ENCODE measurements at places on chromosomes 3 and 15.

DNA sequence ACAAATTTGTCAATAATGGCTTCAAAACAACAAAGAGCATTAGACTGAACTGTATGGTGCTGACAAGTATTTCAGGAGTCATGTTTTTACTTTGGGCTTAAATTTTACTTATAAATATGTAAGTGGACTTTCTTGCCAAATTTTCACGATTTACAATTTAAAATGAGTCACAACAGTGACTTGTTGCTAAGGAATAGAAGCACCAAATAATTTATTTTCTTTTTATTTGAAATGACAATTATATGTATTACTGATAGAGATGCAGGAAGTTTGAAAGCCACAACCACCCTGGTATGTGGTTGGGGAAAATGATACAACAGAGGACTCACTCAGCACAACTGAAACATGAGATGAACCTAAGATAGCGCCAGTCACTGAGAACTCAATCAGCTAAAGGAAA lies 90.3 kb downstream of the FMN1 start:
- no peak for DNase-seq

DNA sequence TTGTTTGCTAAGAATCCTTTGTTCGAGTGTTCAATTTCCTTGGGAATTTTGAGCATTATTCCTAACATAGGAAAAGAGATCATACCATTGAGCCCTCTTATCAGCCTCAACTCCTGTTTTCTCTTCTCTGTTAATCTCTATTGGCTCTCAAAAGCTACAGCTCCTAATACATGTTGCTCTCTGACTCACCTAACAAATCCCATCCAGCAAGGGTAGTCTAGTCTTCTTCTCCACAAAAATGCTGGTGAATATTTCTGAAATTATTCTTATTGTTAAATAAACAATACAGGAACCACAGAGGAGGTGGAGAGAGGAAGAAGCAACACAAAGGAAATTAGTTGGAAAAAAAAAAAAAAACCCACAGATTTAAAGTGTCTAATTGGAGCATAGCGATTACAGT lies 325.8 kb upstream of the NAALADL2 start:
- DNase-seq: no peak

GRCh38 chr3:158953131-158953530 lies 151.3 kb downstream of the MFSD1 start:
- DNase-seq: no peak

DNA sequence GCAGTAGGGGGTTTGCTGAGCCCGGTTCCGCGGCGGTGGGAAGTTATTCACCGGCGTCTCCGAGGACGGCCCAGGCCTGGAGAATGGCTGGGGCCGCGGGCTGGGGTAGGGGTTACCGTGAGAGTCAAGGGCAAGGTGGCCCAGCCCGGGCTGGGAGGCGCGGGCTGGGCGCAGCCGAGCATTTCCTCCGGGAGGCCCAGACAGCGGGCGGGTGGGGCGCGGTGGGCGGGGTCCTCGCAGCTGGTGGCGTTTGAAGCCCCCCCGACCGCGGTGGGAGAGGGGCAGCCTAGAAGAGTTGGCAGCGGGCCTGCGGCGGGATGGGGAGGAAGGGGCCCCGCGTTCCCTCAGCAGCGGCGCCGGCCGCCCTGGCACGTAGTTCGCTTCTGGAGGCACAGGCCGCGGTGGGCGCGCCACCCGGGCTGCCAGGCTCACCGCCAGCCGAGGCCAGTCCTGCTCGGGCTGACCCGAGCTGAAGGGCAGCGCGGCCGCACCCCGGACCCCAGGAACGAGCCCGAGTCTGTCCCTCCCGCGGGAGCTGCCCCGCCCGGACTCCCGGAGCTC lies 960 bp upstream of the KLF13 start:
- no peak for DNase-seq

DNA sequence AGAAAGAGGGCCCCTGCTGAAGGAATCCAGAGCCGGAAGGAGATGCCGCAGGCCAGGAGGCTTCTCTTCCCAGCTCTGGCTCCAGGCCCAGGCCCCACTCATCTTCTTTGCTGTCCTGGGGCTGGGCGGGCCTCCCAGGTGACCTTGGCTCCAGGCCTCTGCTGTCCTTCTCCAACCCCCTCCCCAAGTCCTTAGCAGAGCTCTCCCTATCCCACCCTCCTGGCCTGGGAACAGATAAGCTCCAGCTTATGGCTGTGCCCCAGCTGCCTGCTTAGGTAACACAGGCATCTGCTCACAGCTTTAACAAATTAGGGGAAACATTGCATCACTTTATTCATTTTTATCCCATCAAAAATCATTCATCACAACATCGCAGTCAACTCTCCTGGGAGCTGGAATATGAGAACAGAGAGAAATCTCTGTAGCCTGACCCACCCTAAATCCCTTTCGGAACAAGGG lies 86.9 kb downstream of the SEMA5B start:
- no peak for DNase-seq

GRCh38 chr15:77581896-77582569 lies 50.7 kb downstream of the LINGO1 start:
- no peak for DNase-seq

- DNase-seq: no peak
Observed at GRCh38 chr3:139309061-139309591, 34.7 kb upstream of the MRPS22 start.

DNA sequence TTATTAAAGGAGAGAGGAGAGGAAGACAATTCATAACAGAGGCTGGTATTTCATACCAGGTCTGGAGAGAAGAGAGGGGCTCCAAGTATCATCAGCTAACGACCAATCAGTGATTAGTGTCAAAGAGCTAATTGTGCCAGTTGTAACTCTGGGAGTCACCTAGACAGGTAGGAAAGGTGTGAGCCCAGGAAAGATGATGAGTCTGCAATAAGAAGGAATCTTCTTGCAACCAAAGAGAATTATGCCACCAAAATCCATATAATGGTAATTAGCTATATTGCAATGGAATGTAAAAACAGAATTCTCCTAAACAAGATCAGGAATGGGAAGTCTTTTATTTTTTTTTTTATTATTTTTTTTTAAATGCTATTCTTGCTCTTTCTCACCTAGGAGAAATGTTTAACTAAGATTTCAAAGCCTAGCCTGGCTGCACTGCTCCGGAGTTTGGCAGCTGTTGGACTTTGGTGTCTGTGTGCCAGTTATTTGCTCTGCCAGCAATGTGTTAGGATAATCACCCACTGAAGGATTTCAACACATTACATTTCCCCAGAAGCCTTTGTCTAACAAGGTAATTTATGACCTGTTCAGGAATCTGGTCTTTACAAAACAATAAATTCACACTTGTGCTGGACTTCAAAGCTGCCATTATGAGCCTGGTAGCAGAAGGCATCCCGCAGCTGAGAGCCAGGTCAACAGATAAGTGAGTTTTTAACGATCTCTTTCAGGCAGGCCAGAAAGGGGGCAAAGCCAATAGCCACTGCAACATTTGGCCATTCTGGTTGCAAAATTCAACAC lies 89.4 kb downstream of the FOXB1 start:
- no peak for DNase-seq

GRCh38 chr15:72082176-72082575 lies 35.8 kb downstream of the MYO9A start:
- DNase-seq: no peak

- no peak for DNase-seq
Observed at GRCh38 chr3:96755519-96755918, 58.9 kb upstream of the EPHA6 start.

DNA sequence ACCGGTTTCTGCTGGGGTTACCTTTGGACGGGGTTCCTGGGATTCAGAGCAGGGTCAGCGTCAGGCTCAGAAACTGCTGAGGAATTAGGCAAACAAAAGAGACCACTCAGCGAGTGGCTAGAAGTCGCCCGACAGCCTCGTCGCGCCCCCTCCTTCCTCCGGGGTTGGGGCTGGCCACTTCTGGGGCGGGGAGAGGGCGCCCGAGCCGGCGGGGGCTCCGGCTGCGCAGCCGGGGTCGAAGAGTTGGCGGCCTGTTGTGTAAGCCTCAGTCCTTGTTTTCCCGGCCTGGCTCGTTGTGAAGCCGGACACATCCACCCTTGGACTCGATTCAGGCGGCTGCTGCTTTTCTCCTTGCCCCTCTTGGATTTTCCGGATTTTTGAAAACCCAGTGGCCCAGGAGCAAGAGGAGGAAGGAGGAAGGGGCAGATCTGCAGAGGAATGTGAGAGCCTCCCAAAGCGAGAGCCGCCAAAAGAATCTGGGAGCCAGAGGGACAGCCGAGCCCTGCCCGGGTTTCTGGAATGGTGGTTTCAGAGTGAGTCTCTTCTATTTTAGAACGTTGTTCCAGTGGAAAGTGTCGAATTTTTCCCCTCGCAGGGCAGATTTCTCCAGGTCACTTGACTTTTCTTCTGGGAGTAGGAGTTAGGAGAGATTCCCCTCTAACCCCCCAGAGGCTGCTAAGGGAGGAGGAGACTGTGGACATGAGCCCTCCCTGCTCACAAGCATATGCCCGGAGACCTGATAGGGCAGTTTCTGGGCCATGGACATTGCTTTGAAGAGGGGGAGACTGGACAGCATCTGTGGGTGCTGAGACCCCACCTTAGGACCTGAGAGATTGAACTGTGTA lies 666 bp downstream of the SNX33 start:
- DNase-seq: peak; percentile 86

- DNase-seq: no peak
Observed at GRCh38 chr15:24696842-24697241, 21.3 kb downstream of the NPAP1 start.

DNA sequence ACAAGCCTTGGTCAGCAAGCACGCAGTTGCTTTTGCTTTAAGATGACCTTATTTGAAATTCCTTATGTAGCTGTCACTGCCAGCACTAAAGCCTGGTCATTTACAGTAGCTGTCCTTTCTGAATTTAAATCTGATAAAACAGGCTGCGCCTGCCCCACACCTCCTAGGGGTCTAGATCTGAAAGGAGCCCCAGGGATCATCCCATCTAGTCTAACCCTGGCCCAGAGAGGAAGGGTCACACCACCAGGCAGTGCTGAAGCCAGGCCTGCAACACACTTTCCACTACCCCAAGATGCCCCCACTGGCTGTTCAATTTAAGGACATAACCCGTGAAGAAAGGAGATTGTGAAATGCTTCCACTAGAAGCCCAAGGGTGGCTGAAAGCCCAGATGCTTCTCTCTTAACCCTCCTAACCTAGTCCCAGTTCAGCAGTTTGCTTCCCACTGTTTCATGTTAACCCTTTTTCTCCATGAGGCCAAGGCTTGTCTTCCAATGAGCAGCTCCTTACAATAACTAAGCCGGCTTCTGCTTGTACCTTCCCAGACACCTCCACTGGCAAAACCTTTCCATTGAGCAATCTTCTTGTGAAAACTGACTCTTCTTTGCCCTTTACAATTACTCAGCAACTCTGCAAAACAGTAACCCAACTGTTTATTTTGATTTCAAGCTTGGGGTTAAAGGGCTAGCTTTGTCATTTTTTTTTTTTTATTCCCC lies 198.9 kb upstream of the LPP start:
- no peak for DNase-seq

DNA sequence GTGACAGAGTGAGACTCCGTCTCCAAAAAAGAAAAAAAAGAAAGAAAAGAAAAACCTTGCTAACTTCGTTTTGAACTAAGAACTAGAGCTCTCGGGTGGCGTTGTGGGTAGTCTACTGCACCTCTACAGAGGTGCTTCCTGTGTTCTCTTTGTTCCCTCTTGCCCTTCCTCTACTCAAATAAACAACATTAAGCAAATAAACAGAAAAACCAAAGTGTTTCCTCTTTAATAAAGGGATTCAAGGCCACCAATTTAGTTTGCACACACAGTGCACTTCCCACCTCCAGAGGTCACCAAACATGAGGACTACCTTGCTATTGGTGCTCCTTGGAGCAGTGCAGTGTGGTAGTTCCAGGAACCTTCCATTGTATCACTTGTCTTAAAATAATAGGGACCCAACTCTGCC lies 354.2 kb upstream of the TBL1XR1 start:
- DNase-seq: no peak

GRCh38 chr3:139574026-139574947 lies 34.7 kb upstream of the RBP1 start:
- no peak for DNase-seq

GRCh38 chr3:108125153-108125543 lies 34.3 kb upstream of the CD47 start:
- no peak for DNase-seq

DNA sequence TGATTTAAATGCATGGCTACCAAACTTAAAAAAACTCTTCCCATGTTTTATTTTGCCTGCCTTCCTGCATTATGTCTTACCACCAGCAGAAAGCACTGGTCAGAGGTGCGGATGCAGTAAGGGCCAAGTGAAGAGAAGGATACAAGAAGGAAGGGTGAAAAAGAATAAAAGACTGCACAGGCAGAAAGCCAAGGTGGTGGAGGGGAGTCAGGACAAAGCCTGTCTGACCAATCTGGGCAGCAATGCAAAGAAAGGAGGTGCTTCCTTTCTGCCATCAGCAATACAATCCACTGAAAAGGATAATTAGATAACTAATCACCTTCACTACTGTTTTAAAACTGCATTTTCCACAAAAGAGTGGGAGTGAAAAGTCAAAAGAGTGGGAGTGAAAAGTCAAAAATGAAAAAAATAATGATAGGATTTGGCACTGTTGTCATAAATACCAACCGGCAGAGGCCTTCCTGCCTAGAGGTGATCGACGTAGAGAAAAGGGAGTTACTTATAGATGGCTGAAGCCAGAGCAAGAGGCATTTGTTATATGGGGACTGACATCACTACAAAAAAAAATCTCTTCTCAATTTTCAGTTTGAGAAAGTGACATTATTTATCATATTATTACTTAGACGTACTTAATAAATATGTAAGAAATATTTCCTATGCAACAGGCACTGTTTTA lies 385.3 kb downstream of the TBC1D5 start:
- no peak for DNase-seq

DNA sequence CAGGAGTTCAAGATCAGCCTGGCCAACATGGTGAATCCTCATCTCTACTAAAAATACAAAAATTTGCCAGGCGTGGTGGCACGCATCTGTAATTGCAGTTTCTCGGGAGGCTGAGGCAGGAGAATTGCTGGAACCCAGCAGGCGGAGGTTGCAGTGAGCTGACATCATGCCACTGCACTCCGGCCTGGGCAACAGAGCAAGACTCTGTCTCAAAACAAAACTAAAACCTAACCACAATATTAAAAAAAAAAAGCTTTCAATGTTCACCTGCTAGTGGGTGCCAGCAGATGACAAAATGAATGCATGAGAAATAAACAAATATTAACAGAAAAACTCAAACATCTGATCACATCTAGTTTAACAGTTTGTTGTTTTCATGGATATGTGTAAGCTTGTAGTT lies 9.0 kb downstream of the SLC24A1 start:
- DNase-seq: no peak

- no peak for DNase-seq
Observed at GRCh38 chr3:139945942-139946341, 11.0 kb downstream of the CLSTN2 start.

DNA sequence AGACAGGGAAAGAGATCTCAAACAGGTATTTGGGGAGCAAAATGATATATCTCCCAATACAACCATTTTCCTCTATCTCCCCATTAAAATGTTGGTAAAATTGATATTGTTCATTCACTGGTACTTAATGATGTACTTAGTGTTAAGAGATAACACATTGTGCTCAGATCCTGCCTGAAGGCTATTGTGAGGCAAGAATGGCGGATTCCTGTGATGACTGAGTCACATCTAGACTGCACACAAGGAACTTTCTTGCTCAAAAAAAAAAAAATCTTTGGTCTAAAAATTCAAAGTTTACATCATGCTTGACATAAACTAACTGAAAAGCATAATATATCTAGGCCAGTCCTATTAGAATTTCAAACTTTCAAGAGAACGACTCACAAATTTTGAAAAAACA lies 171.1 kb upstream of the TTC14 start:
- no peak for DNase-seq

- no peak for DNase-seq
Observed at GRCh38 chr3:182241766-182242488, 530.2 kb downstream of the SOX2 start.
